ENCODE measurements at places on chromosomes 6 and 20.
A peak's percentile ranks its signal among the peaks of the same experiment; 100 is the strongest.

GRCh38 chr20:22353586-22353985, 230.8 kb downstream of the FOXA2 start:
- DNase-seq = no peak

- DNase-seq = peak; percentile 22
These were observed 481 bp downstream of the SERPINB6 start for GRCh38 chr6:2970753-2971419.

DNA sequence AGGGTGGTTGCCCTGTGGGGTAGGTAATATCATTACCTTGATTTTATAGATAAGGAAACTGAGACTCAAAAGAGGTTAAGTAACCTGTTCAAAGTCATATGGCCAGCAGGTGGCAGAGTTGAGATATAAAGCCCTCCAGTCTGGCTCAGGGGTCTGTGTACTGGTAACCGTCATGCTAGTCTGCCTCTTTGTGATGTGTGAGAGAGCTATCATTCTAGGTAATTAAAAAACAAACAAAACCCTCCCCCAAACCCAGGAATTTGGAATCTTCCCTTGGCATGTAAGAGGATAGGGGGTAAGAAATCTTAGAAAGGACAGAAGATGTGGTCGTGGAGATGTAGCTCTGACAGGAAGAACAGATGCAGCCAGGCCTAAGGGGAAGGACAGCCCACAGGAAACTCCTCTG, 206.0 kb downstream of the CDC5L start:
- DNase-seq = peak; percentile 33

DNA sequence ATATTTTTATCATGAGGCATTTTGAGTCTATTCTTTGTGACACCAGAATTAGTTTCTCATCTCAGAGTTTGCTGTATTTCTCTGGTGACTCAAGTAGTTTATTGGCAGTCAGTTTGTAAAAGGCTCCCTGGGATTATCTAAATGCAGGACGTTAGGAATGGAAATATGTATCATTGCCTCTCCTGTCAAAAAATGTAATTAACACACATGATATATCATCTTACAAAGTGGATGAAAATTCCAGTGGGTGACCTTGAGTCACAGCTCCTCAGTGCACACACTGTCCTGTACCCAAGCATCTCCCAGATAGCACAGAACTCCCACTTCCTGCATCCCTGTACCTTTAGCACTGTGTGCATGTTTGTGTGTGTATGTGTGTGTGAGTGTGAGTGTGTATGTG, 258.6 kb downstream of the LAMA2 start:
- no peak for DNase-seq

GRCh38 chr6:108541843-108542759, 18.6 kb upstream of the FOXO3 start:
- no peak for DNase-seq

DNA sequence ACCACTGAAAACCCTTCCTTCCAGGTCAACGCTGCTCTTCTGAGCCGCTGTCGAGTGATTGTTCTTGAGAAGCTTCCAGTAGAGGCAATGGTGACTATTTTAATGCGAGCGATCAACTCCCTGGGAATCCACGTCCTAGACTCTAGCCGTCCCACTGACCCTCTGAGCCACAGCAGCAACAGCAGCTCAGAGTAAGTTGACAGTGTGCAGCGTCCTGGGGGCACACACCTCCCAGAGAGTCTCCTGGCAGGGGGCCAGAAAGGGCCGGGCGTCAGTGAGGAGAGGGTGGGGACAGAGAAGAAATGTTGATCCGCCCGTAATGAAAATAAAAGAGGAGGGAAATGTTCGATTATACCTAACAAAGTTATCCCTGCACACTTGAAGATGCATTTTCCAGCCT, 5.0 kb downstream of the WRNIP1 start:
- DNase-seq = no peak

- DNase-seq = no peak
These were observed 100.2 kb downstream of the PSMB1 start for GRCh38 chr6:170452767-170453545.

DNA sequence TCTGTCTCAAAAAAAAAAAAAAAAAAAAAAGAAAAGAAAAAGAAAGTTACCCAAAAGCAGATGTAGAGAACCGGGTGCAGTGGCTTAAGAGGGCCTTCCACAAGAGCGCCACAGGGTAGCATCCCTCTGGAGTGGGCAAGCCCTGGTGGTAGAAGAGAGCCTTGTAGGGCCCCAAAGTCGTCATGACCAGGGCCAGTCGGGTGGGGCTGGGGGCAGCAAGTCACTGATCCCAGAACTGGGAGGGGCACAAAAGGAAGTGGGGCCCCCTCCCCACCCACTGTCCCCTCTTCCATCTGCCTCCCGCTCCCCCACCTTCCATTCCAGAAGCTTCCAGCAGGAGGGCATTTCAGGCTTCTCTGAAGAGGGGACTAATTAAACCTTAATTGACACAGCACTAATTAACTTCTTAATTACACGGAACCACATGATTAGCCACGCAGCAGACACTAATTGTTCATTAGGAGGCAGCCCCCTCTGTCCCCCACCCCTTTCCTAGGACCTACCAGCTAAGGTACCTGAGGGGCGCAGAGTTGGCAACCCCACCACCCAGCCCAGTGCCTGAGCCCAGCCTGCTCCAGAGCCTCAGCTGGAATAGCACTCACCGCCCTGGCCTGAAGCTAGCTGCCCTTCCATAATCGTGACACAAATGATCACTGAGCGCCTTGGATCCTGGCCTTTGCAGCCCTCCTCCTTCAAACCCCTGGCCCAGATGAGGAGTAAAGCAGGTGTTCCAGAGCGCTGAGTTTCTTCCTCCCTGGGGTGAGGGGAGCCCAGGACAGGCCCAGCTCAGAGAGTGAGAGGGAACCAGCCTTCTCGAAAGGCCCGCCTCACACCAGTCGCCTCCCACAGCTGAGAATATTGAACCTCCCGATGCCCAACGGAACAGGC, 34.8 kb downstream of the MDFI start:
- no peak for DNase-seq

DNA sequence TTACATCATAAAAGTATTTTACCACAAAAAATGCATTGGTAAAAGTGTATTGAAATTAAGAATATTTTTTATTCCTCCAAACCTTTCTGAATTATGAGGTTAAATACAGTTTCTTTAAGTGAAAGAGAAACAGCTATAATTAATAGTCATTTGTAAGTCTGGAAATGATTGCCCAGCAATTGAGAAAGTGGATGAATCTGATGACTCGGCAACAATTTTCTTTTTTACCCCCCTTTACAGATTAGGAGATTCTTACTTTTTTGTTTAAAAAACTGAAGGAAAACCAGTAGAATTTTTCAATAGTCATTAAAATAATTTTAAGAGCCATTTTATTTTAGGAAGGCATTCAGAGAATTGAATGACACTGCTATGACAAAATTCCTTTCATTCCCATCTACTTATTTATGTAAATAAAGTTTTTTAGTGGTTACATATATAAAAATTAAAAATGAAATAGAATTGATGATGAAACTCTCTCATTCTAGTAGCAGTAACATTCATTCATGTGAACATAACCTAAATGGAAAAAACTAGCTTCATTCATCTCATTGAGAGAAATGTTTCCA, 169.6 kb upstream of the PRND start:
- DNase-seq = no peak

DNA sequence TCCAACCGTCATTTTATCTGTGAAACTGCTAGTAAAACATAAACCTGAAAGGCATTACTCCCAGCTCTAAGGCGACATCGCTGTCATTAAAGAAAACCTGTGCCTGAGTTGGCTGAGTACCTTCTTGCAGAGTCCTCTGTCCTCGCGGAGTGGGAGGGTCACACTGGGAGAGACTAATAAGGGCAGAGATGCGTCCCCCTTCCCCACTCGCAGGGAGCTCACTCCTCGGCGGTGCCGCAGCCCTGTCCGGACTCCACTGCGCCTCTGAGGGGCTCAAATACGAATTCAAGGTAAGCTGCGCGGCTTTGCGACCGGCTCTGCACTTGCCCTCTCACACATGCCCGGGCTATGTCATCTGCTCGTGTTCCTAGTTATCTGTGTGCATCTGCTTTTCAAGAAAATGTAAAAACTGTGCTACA, at the start of gene COL19A1:
Gene COL19A1, plus strand, starts transcription at position 206 of the 419 bp plus-strand sequence. CDS start 13,012 bp downstream, outside the sequence.
- DNase-seq = peak; percentile 29

DNA sequence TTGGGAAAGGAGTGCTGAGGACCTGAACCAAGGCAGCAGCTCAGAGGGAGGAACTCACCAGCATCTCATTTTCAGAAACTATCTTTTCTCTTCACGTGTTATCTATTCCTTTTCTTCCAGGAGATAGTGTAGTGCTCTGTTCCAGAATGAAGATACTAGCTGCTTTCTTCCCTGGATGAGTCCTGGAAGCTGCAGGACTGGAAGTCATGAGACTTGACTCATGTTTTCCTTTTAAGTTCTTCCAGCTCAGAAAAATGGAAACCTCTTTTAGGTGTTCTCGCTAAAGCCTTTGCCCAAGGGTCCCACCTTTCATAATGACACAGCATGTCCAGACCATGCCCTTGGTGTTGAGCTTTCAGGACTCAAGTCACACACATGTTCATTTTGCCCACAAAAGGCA, 106.7 kb downstream of the UNC5CL start:
- no peak for DNase-seq

GRCh38 chr6:159977904-159978268, 9.0 kb downstream of the IGF2R start:
- no peak for DNase-seq

DNA sequence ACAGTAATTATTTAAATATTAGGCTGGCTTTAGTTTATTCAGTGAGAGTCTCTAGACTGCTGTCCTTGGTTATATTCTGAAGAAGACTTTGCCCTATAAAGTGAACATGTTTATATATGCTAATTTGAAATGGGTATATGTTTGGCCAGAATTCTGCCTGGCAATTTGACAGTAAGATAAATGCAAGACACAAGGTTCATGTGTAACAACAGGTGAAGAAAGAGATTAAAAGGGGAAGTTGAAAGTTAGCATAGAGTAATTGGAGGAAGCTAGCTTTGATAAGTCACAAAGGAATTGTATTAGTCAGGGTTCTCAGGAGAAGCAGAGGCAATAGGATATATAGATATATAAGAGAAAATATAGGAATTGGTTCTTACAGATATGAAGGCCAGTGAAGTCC, 191.4 kb downstream of the CENPW start:
- DNase-seq = no peak

DNA sequence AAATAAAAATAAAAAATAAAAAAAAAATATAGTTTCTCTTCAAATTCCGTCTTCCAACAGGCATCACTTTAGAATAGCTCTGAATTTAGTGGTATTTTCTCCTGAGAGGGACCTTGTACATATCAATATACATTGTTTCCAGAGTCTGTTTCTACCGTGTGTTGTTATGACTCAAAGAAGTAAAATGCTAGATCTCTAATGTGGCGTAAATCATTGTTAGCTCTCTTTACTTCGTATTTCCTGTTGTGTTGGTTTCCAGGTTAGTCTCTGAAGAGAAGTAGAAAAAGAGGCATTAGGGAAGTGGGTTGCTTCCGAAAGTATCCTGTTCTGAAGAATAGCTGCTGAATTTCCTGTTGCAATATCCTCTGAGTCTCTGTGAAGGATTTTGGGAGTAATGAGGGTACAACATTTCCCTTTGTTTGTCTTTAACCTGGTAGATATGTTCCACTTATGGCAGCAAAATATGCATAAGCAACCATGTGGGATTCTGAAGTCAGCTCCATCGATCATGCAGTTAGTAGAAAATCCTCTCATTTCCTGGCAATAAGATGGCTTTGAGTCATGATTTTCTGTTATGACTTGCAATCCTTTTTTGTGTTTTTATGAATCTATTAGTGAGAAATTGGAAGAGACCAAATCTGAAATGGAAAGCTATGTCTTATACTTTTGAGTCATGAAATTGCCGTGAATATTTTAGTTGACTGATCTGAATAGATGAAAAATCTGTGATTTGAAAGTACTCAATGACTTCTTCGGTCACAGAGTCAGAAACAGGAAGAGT, 42.0 kb upstream of the MCHR2 start:
- no peak for DNase-seq

GRCh38 chr20:60219231-60219630, 261.0 kb downstream of the CDH26 start:
- no peak for DNase-seq

DNA sequence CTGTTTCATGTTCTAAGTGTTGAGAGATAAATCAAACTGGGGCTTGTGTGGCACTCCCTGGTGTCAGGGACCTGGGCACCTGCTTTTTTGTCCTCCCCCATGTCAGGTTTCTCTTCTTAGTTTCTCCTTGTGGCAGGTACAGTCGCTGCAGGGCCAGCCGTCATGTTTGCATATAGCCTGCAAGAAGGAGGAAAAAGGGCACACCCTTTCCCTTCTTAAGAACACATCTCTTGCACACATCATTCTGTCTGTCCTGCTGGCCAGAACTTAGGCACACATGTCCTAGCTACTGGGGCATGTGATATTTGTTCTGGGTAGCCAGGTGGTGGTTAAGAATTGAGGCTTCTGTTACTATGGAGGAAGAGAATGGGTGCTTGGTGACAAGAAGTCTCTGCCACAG, 27.9 kb downstream of the CDC5L start:
- DNase-seq = no peak

DNA sequence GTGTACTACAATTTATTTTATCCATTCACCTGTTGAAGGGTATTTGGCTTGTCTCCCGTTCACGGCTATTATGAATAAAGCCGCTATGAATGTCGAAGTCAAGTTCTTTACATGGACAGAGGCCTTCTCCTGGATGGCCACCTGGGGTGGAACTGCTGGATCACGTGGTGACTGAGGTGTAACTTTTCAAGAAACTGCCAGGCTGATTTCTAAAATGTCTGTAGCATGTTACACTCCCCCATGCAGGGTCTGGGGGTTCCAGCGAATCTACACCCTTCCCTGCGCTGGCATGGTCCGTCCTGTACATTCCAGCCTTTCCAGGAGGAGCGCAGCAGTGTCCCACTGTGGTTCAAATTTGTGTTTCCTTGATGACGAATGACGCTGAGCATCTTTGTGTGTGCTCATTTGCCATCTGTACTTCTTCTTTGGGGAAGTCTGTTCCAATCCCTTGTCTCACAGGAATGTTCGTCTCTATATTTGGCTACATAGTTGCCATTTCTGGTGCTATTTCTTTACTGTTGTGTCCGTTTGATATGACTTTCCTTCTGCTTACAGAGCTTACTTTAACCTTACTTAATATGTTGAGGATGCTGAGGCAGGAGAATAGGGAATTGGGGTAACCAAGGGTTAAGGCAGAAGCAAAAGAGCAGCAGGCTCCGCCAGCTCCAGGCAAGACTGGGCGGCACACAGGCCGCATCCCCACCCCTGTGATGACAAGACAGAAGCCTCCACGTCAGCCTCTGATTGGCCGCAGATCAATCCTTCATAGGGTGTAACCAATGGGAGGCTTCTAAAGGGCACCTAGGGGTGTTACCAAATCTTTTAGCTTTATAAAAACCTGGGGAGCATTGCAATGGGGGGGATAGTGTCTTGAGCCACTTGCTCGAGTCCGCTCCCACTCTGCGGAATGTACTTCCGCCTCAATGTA, 106.6 kb downstream of the TAF4 start:
- no peak for DNase-seq

DNA sequence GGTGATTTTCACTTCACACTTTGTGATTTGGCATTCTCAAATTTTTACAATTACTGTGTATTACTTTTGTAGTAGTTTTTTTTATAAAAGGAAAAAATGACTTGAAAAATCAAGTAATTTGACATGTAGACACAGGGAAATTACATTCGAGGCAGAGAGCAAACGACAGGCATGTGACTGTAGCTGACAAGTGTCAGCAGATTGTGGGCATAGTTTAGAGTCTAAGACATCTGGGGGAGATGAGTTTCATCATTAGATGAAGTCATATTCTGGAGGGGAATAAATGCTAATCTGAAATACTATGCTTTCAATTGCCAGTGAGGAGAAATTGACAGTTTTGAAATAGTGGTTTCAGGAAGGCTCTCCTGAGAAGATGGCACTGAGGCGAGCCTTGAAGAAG, 126.0 kb downstream of the MTHFD1L start:
- DNase-seq = no peak

All from right renal pelvis (tissue), 4 donors.